ENCODE measurements at places on chromosomes 7 and 10.

DNA sequence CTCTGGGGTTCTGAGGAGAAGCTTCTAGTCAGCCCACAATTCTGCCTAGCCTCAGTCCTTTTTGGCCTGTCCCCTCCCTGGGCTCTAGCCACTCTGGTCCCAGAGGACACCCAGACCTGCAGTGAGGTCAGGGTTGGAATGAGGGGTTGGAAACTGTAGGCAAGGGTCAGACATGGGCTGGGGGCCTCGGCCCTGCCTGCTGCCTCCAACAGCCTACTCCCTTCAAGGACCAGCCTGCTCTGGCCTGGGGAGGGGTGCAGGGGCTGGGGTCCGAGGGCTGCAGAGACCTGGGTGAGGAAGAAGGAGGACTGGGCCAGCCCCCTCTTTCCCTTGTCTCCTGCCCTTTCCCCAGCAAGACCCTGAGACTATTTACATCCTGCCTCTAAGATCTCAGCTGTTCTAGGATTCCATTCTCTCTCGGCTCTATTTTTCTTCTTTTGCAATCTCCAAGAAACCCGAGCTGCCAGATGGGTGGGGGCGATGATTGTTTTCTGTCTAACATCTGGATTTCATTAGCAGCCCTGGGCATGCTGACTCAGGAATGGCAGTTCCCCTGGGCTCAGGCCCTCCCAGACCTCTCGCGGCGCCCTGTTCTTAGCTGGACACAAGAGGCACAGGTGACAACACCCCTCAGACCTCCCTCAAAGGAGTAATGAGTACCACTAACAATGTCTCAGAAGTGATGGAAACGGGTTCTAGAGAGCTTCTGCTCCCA lies 23.1 kb downstream of the ZCCHC24 start:
- no peak for DNase-seq

GRCh38 chr10:70258216-70258615 lies 25.0 kb upstream of the PPA1 start:
- no peak for DNase-seq

GRCh38 chr10:31102421-31102820 lies 70.8 kb upstream of the ZNF438 start:
- no peak for DNase-seq

DNA sequence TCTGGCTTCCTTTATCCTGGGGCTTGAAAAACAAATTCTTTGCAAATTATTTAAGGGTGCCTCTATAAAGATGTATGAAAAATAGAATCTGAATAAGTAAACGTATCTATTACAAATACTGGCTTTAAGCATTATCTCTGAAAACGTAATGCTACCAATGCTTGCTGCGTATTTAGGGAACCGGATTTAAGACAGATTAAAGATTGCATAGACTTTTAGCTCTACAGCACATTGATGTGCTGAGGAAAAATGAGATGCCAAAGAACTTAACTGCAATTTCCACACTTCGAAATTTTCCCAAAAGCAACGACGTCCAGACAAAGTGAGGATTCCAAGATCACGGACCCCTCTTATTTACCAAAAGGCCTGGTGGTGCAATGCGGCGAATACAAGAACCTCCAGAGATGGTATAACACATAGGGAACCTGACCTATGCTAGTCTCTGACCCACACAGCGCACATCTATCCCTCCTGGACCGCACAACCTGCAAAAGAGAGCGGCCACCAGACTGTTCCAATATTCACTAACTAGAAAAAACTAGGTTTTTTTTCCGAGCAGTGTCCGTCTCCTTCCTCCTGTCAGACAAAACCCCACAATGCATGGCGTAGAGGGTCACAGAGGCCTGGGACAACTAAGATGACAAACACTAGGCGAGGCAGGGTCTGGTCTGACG lies 34.3 kb upstream of the PHF14 start:
- no peak for DNase-seq

DNA sequence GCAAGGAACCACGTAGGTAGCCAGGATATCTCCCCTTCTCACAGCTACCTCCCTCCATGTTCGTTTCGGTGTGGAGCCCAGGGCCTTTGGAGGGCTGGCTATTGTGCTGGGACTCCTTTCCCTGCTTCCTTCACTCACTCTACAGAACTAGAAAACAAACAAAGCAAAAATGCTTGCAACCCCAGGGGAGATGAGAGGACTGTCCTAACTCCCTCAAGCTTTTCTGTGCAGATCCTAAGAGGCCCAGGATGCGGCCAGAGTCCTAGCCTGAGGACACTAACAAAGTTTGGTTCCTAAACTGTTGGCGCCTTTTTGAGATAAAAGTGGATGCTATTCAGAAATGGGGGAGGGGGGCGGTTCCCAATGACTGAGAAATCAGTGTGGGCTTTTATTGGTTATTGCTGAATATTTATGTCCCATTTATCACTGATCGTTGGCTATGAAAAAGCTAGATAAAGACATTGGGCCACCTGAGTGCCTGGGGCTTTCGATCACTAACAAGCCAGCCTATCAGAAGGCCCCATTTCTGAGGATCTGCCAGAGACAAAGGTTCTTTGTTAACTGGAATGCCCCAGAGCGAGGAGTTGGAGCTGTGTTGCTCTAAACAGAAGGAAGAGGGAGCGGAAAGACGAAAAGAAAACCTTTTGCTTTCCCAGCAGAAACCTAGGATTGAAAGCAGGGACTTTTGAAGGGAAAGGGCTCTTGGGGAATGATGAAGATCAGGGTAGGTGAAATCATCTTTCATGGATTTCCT lies 95.2 kb upstream of the EGR2 start:
- peak; percentile 13 for DNase-seq

- DNase-seq, result no peak
Measured at GRCh38 chr10:108413954-108414353, 1249.4 kb upstream of the SORCS1 start.

- DNase-seq, result no peak
Measured at GRCh38 chr10:73991884-73992245, 6.1 kb upstream of the VCL start.

DNA sequence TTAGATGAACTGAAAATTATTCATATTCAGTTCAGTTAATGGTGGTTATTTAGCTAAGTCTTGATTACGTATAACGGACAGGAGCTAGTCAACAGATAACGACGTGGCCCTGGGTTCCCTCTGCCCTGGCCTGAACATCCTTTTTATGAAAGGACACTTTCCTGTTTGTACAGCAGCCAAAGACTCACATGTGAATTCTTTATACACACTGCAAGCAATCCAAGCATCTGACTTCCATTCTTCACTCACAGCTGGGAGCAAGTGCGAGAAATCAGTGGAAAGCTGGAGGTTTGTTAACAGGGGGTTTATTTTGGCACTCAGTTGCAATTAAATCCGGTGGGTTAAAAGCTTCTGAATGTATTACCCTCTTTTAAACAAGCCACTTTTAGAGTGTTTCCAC lies 148.1 kb upstream of the GDF10 start:
- no peak for DNase-seq

DNA sequence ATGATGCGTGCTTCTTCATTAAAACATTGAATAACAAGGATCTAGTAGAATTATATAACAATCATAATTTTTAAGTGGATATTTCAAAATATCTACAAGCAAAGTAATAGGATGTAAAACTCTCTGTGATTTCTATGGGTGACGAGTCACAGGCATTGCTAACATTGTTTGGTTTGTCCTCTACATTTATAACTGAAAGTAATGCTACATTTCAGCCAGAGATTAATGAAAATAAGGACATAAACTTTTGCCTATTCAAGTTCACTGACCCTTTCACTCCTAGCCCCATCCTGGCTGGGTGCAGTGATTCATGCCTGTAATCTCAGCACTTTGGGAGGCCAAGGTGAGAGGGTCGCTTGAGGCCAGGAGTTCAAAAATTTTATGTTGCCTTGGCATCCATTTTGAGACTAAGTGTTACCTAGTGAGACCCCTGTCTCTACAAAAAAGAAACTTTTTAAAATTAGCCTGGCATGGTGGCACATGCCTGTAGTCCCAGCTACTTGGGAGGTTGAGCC lies 38.4 kb upstream of the HSPA12A start:
- DNase-seq, result no peak

DNA sequence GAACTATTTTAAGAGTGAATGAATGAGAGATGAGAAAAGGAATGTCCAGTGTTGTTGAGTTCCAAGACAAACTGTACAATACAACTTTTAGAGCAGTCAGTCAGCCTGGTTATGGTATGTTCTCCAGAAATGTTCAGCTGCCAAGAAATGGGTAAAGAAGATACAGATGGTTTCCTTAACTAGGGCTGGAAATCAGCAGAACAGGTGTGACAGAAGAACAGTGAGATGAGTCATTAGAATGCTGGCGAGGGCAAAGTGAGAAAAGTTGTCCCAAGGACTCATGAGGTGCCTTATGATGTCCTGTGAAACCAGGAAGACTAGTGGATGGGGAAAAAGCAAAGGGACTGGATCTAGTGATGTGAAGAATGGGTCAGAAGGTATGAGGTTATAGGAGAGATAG lies 20.8 kb upstream of the SEPTIN7 start:
- DNase-seq, result no peak

GRCh38 chr7:155674556-155674955 lies 30.1 kb downstream of the RBM33 start:
- DNase-seq, result no peak

- DNase-seq, result no peak
Measured at GRCh38 chr10:121519901-121520493, 78.2 kb downstream of the FGFR2 start.

GRCh38 chr10:44591911-44592310 lies 207.0 kb upstream of the CXCL12 start:
- no peak for DNase-seq

- DNase-seq, result no peak
Measured at GRCh38 chr10:59175538-59176240, 754 bp upstream of the PHYHIPL start.

- no peak for DNase-seq
Measured at GRCh38 chr10:21496343-21497176, 28.9 kb downstream of the SKIDA1 start.

- no peak for DNase-seq
Measured at GRCh38 chr7:92013611-92014010, 72.9 kb downstream of the AKAP9 start.

- DNase-seq, result no peak
Measured at GRCh38 chr7:57867884-57868701, 418.1 kb downstream of the ZNF716 start.

- no peak for DNase-seq
Measured at GRCh38 chr10:28180654-28181053, 122.2 kb downstream of the MPP7 start.

DNA sequence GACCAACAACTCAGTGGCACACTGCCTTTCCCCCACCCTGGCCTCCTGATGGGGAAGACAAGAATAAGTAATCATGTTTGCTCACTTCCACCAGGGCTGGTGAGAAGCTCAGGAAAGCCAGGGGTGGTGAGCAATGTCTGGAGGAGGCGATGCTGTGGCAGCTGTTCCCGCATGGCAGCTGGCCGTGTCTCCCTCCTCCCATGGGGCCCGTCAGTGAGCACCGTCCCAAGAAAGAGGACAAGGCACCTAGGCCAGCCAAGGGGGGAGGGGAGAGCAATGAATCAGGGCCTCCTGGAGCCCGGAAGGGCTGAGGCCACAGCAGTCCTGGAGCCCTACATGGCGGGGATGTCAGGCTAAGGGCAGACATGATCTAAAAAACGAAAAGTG lies 69.2 kb upstream of the INSIG1 start:
- no peak for DNase-seq

DNA sequence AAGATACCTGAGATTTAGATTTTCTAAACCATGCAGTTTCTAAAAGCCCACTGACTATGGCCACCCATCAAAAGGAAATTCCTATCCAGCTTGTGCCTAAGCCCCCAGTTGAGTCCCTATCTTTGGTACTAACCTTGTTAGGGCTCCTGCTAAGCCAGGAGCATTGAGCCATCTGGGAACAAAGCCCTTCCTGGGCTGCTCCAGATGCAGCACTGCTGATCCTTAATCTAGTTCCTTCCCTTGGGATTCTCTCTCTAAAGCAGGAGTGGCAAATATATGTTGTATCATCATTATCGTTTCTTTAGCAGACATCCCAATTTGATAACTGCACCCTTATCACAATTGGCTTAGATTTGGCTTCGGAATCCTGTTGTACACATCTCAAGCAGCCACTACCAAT lies 24.7 kb upstream of the PDLIM1 start:
- no peak for DNase-seq

- no peak for DNase-seq
Measured at GRCh38 chr7:97005183-97006054, at the start of gene DLX6. TSS of gene DLX6 (plus strand) at chr7:97005553. CDS start at chr7:97005978, 425 bp downstream.

- DNase-seq, result no peak
Measured at GRCh38 chr7:107398161-107398560, 71.7 kb upstream of the GPR22 start.

DNA sequence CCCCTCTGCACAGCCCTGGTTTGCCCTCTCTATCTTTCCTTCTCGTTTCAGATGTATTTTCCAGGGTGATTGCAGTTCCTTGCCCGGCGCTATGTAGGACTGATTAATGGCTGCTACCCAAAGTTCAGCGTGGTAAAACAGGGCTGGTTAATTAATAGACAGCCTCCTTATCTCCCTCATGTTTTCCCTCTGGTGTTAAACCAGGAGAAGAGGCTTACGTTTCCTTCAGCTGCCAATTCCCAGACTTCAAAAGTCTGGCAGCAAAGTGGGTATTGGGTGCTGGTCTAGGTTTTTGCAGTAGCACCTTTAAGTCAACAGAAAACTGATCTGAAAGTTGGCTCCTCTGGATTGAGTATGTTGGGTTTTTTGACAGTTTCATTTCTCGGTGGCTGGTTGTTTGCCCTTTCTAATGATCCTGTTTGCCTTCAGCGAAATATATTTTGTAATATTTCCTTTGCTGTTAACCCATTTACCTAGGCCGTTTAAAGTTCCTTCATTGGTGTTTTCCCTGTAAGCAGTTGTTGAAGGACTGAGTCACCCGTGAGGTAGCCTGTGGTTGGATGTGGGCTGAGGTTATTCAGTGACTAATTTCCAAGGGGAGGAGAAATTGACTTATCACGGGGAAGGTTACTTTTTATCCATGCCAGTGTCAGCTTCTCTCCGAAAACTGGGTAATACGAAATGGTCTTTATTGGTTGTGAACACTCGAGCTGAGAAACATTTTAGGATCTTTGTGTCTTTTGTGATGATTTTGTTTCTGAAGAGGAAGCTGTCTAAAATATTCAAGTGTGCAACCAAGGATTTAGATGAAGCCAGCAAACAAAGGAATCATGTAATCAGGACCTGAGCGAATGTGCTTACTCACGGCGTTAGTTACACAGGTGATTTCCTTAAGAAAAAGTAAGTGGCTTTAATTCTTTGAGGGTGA lies 257.2 kb downstream of the KIAA1217 start:
- DNase-seq, result no peak

GRCh38 chr7:50358041-50358705 lies 53.7 kb downstream of the IKZF1 start:
- no peak for DNase-seq

Data from iPS DF 6.9 (cell line).